Activated CD4-positive, alpha-beta T cell treated with anti-CD3 and anti-CD28 coated beads, Interleukin-2, amount 50 U/mL, for 48 hours (primary cell): ENCODE measurements at places on chromosomes 3 and 15.

DNA sequence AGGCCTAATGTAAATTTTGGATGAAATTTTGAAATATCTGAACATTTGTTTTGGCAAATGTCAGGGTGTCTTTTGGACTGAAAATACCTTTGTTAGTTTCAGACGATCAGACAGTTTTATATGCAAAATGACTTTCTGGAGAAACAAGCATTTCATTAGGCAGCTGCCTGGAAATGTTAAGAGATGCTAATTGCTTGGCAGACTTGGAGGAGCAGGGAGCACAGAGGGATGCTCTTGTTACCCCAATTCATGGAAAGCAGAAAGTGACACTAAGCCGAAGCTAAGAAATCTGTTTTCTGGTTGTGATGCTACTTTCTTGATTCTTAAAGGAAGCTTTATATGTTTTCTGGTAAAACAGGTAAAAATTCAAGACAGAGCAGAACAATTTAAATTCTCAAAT lies 204.3 kb upstream of the GBE1 start:
- no peak for DNase-seq

DNA sequence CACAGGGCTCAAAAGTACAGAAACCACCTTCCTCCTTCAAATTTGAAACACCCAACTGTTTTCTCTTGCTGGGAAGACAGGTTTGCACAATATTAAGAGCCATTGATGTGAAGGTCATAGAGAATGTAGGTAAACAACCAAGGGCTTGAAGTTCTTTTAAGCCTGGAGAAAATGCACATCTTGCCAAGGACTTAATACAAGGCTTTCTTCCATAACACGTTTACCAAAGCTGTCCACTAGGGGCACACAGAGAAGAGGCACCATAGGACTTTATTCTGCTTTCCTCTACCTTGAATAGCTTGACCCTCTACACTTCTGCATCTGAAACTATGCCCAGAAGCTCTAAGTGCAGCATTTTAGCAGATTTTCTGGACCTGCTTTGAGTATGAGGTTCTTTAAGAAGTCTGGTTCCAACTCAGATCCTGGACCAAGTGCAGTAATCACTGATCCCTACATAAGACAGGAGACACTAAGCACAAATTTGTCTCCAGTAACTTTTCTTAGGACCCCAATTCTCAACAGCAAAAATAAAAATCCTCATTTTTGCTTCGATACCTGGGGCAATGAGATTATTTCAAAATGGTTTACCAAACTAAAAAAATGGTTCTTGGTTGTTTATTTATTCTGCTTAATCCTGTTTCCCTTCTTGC lies 138.0 kb downstream of the FBN1 start:
- DNase-seq = no peak

- DNase-seq = no peak
Measured at GRCh38 chr3:150890295-150890694, 14.9 kb downstream of the MINDY4B start.

GRCh38 chr15:49645941-49646340 lies 25.1 kb downstream of the DTWD1 start:
- no peak for DNase-seq

DNA sequence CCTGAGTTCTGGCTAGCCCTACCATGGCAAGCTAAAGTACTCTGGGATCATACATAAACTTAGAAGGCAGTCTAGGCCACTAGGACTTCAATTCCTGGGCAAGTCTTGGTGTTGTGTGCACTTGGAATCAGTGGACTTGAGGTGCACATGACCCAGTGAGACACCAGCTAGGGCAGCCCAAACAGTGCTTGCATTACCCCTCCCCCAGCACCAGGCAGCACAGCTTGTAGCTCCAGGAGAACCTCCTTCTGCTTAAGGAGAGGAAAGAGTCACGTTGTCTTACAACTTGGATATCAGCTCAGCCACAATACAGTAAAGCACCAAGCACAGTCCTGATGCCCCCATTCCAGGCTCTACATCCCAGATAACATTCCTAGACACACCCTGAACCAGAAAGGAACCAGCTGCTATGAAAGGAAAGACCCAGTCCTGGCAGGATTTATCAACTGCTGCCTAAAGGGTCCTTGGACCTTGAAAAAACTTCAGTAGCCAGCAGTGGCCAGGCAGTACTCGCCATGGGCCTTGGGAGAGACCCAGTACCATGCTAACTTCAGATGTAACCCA lies 57.2 kb downstream of the MYO9A start:
- no peak for DNase-seq

DNA sequence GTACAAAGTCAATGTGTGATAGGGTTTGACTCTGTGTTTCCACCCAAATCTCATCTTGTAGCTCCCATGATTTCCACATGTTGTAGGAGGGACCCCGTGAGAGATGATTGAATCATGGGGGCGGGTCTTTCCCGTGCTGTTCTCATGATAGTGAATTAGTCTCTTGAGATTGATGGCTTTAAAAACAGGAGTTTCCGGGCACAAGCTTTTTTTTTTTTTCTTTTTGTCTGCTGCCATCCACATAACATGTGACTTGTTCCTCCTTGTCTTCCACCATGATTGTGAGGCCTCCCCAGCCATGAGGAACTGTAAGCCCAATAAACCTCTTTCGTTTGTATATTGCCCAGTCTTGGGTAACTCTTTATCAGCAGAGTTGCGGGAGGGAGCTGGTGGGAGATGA lies 259.6 kb downstream of the TUSC7 start:
- no peak for DNase-seq

GRCh38 chr3:171622126-171622525 lies 161.9 kb upstream of the TNIK start:
- DNase-seq = no peak
